Daoy (cell line): ENCODE measurements at places on chromosomes 11 and 22. TPM values are rescaled to one million over a fixed set of nuclear protein-coding genes. Genes with fewer than 3 reads are reported as not detected.

The ZP1 gene
- total RNA-seq: not detected in 2 replicates

DNA sequence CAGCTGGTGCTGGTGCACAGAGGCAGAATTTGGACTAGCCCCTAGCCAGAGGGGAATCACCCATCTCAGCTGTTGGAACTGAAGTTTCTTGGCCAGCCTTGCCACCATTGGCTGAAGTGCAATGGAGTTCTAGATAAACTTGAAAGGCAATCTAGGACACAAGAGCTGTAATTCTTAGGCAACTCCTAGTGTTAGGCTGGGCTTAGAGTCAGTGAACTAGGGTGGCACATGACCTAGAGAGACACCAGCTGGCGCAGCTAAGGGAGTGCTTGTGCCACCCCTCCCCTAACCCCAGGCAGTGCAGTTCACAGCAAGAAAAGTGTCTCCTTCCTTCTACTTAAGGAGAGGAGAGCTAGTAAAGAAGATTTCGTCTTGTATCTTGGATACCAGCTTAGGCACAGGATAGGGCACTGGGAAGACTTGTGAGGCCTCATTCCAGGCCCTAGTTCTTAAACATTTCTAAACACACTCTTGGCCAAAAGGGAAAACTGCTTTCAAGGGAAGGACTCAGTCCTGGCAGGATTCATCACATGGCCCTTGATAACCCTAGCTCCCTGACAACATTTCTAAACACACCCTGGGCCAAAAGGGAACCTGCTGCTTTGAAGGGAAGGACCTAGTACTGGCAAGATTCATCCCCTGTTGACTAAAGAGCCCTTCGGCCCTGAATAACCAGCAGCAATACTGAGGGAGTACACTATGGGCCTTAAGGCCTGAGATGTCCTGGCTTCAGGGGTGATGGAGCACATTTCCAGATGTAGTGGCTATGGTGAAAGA, 53.4 kb downstream of the XRRA1 start:
- DNase-seq: no peak

- no peak for DNase-seq
These were observed 72.1 kb upstream of the SLC22A12 start for GRCh38 chr11:64518928-64519327.

The GRIA4 gene
- total RNA-seq: 1.2 and 1.5 TPM in 2 replicates

GRCh38 chr11:130099356-130099755, 29.7 kb downstream of the APLP2 start:
- no peak for DNase-seq
